ENCODE measurements at places on chromosomes 11 and 22.

- DNase-seq, result no peak
Observed at GRCh38 chr11:115162919-115163318, 341.3 kb downstream of the CADM1 start.

DNA sequence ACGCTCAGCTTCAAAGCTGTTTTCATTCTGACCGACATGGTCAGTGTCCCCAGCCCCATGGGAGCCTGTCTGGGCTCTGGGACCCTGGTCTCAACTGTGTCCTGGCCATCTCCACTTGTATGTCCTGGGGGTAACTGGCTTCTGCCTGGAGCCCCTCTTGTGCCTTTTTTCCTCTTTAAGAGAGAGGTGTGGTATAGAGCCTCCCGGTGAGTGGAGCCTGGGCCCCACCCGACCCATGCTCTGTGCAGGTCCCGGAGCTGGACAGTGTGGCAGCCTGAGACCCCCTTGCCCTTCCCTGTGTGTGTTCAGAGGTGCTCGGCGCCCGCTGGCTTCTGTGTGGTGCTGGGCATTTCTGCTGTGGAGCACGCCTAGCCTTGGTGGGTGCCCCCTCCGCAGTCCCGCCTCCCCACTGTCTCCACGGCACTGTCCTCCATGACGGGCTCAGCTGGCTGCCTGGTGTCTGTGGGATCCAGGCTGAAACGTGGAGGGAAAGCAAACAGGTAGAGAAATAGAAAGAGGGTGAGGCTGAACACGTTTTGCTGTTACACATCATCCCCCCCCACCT lies 74.9 kb downstream of the PARVB start:
- DNase-seq, result no peak

DNA sequence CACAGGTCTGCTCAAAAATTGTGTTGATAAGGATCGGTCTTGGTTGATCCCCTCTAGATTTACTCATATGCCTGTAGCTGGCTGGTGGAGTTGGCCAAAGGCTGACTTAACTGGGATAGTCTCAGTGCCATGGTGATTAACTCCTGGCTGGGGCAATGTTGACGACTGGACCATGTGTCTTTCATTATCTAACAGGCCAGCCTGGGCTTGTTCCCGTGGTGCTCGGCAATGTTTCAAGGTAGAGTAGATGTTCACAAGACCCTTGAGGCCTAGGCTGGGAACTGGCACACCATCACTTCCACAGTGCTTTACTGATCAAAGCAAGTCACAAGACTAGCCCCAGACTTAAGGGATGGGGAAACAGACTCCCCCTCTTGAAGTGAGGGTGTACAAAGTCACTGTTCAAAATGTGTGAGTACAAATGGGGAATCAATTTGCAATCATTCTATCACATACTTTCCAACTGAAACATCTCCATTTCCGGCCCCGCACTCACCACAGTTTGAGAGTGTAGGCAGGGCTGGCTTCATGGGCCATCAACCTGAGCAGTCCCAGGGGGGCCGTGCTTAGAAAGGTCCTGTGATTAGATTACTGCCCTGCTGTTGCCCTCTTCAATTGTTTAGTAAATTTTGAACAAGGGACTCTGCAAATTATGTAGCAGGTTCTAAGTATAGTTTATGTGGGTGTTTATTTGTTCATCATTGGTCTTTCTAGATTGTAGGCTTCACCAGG lies 240.8 kb downstream of the NELL1 start:
- DNase-seq, result no peak

GRCh38 chr11:94325681-94326080 lies 21.3 kb downstream of the IZUMO1R start:
- DNase-seq, result no peak

GRCh38 chr11:41499429-41499828 lies 40.0 kb upstream of the LRRC4C start:
- no peak for DNase-seq
